ELF-1 (cell line): ENCODE measurements at places on chromosomes 7 and 10.

DNA sequence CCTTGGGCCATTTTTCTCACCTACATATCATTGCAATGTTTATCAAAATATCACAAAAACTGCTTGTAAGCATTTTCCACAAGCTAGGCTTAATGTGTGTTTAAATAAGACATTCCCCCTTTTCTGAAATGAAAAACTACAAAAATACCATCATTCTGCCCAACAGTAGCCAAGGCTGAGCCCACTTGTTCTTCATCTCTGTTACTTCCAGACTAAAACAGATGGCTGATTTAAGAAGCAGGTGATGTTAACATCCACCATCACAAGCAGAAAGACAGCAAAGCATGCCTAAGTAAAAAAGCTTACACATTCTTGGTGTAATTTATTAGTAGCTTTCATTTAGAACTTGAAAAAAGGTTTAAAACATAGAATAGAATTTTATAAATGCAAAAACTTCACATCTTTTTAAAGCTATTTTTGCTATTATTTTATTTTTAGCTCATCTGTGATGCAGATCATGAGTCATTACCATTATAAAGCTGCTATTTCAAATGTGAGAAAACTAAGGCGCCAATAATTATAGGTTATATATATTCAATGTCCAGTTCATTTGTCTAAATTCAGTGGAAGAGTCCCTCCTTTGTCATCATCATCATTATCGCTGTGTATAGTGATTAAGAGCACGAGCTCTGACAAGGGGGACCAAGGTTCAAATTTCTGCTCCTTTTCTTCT, 109.4 kb downstream of the RELN start:
- no peak for DNase-seq

GRCh38 chr10:25522946-25523608, 348.3 kb downstream of the GPR158 start:
- DNase-seq, result peak; percentile 74

DNA sequence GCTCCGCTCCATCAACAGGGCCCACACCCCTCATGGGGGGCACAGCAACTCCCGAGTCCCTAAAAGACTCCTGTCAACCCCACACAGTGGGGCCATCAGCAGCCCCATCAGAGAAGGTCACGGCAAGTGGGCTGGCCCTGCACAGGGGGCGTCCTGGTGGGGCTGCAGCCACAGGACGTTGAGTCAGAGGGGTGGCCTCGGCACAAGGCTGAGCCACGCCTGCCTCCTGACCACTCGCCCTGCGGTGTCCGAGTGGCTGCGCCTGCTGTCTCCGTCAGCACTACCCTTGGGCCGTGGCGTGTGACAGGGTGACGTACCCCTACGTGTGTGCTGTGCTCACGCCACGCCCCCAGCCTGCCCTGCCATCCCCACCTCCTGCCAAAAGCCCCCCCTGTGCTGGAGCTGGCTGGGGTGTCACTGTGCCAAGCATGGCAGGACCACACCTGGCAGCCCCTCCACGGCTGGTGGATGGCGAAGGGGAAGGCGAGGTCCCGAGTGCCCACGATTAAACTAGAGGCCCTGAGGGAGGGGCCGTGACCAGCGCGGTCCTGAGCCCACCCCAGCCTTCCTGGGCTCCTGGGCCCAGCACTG, 26.0 kb upstream of the NKX6-2 start:
- no peak for DNase-seq

DNA sequence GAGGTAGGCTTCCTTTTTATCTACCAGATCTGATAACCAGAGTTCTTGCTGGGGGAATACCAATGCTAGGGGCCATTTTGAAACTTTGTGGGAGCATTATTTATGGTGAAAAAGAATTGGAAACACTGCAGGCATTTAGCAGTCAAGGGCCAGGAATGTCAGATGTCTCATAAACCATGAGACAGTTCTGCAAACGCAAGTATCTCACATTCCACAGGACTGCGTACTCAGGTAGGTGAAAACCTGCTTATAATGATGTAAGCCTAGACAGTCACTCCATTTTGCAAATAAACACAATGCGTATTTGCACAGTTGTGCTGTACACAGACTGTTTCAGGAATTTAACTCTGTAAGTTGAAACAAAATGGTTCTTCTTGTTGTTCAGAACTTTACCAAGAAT, 33.9 kb downstream of the ECHDC3 start:
- no peak for DNase-seq

DNA sequence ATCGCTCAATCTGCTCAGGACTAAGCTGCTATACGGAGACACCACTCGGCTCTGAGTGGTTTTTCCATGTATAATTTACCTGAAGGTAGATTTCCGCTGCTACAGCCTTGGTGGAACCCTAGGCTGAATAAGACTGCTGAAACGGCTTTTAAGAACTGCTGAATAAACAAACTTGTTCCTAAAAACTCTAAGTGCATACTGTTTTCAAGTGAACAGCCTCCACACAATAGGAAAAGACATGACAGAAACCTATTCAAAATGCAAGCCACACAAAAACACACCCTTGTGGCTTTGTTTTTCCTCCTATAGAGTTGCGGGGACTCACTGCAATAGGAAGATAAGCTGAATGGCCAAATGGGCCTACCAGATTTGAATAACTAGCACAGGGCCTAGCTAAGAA, 117.2 kb downstream of the UBE2H start:
- DNase-seq, result no peak

DNA sequence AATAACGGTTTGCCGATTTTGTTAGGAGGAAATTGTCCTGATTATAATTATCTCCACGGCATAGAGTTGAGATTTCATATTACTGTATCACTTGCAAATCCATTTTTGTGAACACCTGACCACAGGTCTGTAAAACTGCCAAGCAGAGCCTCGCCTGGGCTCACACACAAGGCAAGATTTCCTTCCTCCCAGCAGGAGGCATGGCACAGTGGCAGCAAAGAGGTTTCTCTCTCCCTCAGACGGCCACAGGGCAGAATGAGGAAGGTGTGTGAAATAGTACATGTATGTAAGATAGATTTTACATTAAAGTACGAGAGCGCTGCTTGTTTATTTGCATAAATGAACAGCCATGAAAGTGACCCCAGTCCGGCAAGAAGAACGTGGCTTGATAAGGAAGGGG, 130.1 kb downstream of the CELF2 start:
- no peak for DNase-seq

GRCh38 chr10:113823389-113823788, 30.5 kb downstream of the DCLRE1A start:
- no peak for DNase-seq

- no peak for DNase-seq
Measured at GRCh38 chr7:121753944-121754343, 119.0 kb upstream of the PTPRZ1 start.

DNA sequence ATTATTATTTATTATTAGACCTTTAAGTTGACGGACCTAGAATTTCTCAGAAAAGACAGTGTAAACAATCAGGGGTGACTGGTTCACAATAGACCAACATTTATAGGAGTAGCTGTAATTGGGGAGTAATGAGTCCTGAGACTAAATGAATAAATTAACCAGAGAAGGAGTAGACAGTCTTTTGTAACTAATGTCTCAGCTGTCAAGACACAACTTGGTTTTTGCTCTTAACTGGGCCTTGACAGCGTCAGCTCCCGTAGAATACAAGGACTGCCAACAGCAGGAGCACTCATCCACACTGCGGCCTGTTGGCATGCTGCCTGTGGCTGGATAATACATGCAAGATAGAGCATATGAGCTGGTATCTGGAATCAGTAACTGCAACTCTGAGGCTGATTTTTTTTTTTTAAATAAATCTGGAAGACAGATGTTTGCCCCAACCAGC, 123.9 kb downstream of the CACNA2D1 start:
- DNase-seq, result peak; percentile 9

GRCh38 chr10:14608381-14609001, 166.2 kb downstream of the FAM107B start:
- no peak for DNase-seq

- DNase-seq, result no peak
Measured at GRCh38 chr7:22373911-22374310, 17.0 kb upstream of the RAPGEF5 start.

GRCh38 chr10:34609287-34609940, 205.7 kb downstream of the PARD3 start:
- peak; percentile 49 for DNase-seq

DNA sequence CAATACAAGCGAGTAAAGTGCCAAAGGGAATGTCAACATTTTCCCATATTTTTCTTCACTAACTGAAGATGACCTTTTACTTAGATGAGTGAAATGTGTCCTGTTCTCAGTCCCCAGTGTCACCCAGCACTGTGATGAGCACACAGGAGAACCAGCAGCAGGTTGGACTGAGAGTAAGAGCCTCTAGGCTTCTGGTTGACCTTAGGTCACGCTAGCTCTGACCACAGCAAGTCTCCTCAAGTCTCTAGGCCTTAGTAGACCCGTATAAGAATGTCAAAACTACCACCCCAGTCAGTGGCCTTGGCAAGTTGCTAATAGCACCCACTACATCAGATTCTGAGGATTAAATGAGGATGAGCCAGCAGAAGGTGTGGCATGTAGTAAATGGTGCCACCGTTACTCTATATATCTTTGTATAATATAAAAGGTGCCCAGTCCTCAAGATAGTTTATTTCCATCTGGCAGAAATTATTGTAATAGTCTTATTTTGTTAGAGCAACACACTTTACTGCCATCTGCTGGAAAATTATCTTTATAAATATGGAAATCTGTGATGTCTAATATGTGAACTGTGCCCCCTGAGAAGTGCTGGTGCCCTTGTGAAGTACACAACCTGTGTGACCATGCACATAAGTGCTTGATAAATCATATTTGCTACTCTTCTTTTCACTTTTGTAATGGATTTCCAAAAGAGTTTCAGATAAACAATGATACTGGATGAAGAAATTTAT, 75.7 kb downstream of the SPAG6 start:
- DNase-seq, result no peak

DNA sequence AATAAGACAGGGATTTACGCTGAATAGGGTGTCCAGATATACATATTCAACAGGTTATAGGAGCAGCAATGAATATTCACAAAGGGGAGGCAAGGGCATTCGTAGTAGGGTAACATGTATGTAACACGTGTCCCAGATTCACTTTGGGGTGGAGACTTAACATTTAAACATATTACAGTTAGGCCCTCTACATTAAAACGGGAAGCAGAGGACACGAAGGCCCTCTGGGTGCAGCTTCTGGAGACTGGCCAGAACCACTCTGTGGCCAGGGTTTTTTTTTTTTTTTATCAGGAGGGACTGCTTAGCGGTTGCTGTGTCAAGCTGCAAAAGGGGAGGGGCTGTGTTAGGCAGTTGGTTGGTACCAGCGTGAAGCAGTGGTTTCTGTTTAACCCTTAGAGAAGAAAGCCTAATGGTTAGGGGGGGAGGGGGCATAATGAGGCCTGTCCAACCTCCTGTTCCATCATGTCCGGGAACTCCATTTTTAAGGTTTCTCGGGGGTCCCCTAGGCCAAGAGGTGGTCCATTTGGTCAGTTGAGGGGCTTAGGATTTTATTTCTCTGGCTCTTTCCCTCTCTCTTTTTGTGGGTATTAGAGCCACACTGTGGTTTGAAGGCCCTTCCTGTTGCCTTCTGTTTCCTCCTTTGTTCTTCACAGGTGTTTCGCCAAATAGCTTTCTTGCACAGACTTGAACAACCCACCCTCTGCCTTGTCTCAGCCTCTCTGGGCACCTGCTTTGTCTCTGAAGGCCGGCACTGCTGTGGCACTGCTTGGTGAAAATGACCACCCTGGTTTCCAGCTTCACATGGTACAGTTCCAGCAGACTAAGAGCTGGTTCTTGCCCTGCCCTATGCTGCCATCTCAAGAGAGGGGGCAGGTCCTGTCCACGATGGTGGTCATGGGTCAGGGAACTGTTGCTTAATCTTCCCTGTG, 26.4 kb downstream of the PRF1 start:
- DNase-seq, result no peak

- DNase-seq, result no peak
Measured at GRCh38 chr10:6269432-6269831, 66.7 kb downstream of the PFKFB3 start.

GRCh38 chr10:62715383-62715782, 89.1 kb upstream of the ADO start:
- no peak for DNase-seq

- DNase-seq, result no peak
Measured at GRCh38 chr7:1030444-1031070, 13.8 kb upstream of the GPR146 start.

DNA sequence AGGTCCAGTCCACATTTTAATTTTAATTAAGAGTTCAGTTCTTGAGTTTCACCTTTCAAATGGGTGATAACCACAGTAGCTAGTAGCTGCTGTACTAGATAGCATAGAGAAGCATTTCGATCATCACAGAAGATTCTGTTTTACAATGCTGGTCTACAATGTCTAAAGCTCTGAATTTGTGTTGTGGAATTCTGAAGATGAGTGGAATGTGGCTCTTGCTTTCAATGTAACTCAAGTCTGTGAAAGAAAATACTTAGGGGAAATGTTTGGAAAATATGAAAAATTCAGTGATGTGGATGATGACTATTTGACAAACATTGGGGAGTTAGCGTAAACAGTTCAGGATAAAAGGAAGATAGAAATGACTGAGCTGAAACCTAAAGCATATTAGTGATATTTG, 139.4 kb downstream of the GNAT3 start:
- DNase-seq, result no peak

DNA sequence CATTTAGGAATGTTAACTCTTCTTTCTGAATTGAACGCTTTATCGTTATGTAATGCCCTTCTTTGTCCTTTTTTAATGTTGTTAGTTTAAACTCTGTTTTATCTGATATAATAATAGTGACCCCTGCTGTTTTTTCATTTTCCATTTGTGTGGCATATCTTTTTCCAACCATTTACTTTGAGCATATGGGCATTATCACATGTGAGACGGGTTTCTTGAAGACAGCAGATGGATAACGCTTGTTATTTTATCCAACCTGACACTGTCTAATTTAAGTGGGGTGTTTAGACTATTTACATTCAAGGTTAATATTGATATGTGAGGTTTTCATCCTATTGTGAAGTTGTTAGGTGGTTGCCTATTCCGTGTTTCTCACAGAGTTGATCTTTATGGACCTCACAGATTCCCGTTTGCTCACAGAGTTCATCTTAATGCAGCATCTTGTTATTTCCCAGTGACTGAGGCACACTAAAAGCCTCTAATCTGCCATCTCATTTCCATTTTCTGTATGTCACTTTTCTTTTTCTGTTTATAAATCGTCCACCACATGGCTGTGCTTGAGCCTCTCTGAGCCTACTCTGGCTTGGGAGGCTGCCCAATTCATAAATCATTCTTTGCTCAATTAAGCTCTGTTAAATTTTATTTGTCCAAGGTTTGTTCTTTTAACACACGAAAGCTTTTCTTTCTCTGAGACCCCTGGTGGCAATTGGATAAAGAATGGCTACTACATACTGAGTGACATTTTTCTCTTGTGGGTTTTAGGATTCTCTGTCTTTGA, 286.2 kb downstream of the HTR7 start:
- DNase-seq, result no peak

GRCh38 chr7:68015122-68015977, 1018.7 kb downstream of the TYW1 start:
- no peak for DNase-seq

DNA sequence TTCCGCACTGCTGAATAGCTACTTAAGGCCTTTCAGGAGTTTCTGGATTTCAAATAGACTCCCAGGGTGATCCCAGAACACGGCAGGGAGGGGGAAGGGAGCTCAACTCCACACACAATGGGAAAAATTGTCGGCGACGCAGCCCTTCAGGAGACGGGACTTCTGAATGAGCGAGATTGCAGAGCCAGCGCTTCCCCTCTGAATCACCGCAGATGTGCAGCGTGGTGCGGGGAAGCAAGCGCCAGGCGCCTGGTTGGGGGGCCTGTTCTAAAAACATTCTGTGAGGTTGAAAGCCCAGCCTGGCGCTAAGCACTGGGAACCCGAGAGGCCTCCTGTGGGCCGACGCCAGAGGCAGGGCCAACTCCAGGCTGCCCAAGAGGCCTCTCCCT, 163.3 kb downstream of the MAD1L1 start:
- DNase-seq, result peak; percentile 62
